ENCODE measurements at places on chromosomes 1 and 21. TPM values are rescaled to one million over a fixed set of nuclear protein-coding genes. Genes with fewer than 3 reads are reported as not detected.

Gene HES3
- not detected for total RNA-seq

Gene ZMYND12
- total RNA-seq = not detected

Gene AMY1A
- total RNA-seq = not detected

Gene GBP6
- total RNA-seq = 0.47 TPM

Gene RBM11
- total RNA-seq = 16.2 TPM

Gene CLCNKA
- not detected for total RNA-seq

Gene GUCA2B
- not detected for total RNA-seq

Gene SMAP2
- 24.6 TPM for total RNA-seq

Gene MYOG
- total RNA-seq = not detected

Gene RNU1-1
- under 0.01 TPM for total RNA-seq

Gene BCAR3
- 5.9 TPM for total RNA-seq

Gene CR1L
- 0.16 TPM for total RNA-seq

Gene CFAP74
- total RNA-seq = 0.47 TPM

Gene HDAC1
- 19.8 TPM for total RNA-seq

Gene FCRL4
- total RNA-seq = not detected

Gene LAMC1
- total RNA-seq = 37.7 TPM

Gene CZIB
- 48.4 TPM for total RNA-seq

Gene TPTE
- not detected for total RNA-seq

Gene UMODL1
- total RNA-seq = not detected

Gene LMX1A
- total RNA-seq = not detected

Gene S100B
- 6.9 TPM for total RNA-seq

Gene HEYL
- 0.47 TPM for total RNA-seq

Gene TMEM240
- 18.1 TPM for total RNA-seq

All from occipital lobe (tissue), 3 donors.